ENCODE measurements at places on chromosomes 3 and 15.

GRCh38 chr3:72565593-72565992 lies 282.7 kb downstream of the SHQ1 start:
- no peak for DNase-seq

GRCh38 chr3:72661115-72661457 lies 187.2 kb downstream of the SHQ1 start:
- peak; percentile 25 for DNase-seq

DNA sequence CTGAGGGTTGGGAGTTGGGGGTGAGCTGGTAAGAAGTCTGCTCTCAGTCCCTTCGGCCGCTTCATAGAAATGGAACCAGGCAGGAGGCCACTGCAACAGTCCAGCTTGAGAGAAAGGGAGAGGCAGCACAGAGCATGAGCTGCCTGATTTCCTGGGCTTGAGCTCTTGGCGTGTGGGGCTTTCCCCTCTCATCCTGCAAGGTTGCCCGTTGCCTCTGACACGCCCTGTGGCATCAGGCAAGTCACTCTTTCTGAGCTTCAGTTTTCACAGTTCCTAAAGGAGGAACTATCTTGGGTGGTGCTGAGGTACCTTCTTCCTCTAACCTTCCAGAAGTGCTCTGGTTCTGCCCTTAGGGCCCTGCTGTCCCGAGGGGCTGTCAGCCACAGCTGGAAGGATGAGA lies 4.9 kb downstream of the MESP2 start:
- DNase-seq = no peak

DNA sequence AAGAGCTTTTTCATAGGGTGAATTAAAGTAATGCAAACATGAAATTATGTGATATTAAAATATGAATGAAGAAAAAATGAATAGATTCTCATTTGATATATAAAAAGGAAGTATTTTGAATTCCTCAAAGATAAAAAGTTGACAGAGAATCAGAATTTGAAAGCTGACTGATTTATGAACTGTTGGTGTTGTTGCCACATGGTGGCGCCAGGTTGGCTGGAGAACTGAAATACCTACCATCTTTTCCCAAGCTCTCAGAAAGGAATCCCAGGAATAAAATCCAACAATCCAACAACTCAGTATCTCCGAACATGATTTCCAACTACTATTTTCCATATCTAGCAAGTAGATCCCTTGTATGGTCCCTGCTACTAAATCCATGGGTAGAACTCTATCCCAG lies 3.1 kb downstream of the MYRIP start:
- peak; percentile 24 for DNase-seq

DNA sequence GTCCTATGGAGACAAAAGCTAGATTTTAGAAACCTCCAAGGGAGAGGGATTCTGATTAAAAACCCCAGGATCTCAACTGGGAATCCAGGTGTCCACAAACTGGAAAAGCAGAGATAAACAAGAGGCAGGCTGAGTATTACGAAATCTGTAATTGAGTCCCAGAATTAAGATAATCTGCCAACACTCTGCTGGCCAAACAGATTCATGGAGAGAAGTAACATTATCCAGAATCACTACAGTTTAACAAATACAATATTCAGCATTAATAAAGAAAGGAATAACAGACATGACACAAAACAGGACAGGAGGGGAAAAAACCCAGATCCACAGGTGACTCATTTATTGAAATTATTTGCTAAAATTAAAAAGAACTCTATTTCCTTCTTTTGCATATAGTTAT lies 227.2 kb upstream of the NANOGP8 start:
- no peak for DNase-seq

DNA sequence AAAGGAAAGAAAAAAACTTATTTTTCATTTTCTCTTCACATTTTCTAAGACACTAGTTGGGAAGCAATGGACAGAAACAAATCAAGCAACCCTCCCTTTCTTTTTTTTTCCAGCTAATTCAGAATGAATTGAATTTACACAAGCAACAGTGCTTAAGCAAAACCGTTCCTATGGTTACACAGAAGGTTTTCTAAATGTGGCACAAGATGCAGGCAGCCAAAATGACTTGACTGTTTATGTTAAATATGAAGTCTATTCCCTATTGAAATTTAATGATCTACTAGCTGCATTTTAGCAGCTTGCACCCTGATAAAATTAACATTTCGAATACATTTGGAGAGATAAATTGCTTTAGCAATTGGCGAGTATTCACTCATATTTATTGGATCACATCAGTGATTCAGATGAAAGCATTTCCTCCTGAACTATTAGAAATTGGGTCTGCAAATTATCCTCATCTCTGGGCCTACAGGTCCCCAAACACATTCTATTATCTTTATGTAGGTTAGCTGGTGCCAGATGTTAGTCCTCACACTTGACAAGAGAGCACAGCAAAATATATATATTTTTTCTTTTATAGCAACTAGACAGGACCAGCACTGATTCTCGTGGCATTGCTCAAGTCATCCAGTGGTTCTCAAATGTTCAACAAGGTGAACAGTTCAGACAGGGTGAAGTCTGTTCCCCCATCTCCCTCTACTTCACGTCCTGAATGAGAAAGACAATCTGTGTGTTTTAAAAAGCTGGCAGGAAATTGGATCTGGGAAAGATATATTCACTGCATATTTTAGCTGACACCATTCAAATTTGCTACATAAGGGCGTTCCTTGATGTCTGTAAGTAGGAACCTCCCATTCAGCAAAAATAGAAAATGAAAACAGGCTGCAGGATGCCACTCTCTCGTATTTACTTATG lies 463.6 kb upstream of the KCNMB2 start:
- no peak for DNase-seq

Measured in kidney glomerular epithelial cell (primary cell).